ENCODE measurements at places on chromosomes 12 and 14.
A peak's percentile ranks its signal among the peaks of the same experiment; 100 is the strongest.

GRCh38 chr14:91315844-91316267, 71.4 kb upstream of the GPR68 start:
- DNase-seq, result no peak

DNA sequence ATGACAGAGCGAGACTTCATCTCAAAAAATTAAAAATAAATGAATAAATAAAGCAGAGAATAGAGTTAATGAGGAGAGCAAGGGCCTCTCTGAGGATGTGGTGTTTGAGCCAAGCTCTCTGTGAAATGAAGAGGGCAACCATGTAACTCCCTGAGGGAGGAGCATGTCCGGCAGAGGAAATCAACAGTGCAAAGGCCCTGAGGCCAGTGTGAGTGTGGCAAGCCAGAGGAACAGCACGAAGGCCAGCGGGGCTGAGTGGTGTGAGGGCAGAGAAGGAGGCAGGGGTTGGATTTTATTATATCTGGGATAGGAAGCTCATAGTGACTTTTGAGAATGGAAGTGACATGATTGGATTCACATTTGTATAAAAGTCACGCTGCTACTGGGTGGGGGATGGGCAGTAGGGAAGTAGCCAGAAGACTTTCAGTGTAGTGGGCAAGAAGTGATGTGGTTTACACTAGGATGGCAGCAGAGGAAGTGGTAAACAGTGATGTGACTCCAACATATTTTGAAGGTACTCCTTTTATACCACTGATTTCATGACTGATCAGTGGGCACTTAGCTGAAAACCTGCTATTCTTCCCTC, 10.3 kb upstream of the LRP1-AS start:
- no peak for DNase-seq

DNA sequence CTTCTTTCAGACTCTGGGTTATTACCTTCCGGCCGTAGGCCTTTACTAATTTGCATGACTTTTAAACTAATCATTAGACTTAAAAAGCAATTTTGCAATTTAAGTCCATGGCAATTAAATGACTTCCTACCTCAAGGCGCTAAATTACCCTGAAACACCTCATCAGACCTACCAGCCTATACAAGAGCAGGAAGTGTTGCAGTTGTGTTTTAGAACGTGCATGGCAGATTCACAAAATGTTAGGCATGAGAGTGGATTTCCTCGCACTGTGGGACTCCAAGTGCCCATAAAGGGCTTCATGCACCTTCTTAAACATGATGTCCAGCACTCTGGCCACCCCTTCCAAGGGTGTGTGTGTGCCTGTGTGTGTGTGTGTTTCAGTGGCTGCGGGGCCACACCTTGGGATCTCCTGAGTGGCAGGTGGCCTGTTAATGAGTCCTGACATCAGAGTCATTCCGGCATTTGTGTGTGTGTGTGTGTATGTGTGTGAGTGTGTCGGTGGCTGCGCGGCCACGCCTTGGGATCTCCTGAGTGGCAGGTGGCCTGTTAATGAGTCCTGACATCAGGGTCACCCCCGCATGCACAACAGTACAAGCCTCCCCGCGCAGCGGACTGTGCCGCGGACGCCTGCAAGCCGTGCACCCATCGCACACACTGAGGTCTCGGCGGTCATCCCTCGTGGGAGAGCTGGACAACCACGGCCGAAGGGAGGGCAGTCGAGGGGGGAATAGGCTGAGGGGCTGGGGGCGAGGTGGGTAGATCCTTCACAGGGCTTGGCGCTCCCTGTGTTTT, 900 bp downstream of the C2CD5 start:
- DNase-seq, result no peak

- DNase-seq, result peak; percentile 88
These were observed 457.7 kb upstream of the TMEM132C start for GRCh38 chr12:127809275-127809674.

DNA sequence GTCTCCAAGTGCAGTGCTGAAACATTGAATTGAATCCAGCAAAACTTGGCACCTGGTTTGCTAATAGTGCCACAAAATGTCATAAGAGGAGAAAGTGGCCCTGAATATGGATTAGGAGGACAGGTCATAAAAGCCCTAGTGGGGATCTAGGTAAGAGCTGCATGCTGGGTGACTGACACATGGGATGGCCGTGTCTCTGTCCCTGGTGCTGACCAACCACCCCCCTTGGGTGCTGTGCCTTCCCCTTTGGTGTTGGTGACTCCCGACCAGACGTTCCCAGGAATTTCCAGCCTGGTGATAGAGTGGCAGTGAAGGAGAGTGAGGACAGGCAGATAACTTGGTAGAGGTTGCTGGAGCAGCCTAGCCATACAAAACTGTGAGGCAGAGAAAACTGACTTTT, 142.8 kb downstream of the VRK1 start:
- DNase-seq, result no peak

GRCh38 chr14:65948302-65948701, 535.8 kb downstream of the FUT8 start:
- DNase-seq, result no peak

DNA sequence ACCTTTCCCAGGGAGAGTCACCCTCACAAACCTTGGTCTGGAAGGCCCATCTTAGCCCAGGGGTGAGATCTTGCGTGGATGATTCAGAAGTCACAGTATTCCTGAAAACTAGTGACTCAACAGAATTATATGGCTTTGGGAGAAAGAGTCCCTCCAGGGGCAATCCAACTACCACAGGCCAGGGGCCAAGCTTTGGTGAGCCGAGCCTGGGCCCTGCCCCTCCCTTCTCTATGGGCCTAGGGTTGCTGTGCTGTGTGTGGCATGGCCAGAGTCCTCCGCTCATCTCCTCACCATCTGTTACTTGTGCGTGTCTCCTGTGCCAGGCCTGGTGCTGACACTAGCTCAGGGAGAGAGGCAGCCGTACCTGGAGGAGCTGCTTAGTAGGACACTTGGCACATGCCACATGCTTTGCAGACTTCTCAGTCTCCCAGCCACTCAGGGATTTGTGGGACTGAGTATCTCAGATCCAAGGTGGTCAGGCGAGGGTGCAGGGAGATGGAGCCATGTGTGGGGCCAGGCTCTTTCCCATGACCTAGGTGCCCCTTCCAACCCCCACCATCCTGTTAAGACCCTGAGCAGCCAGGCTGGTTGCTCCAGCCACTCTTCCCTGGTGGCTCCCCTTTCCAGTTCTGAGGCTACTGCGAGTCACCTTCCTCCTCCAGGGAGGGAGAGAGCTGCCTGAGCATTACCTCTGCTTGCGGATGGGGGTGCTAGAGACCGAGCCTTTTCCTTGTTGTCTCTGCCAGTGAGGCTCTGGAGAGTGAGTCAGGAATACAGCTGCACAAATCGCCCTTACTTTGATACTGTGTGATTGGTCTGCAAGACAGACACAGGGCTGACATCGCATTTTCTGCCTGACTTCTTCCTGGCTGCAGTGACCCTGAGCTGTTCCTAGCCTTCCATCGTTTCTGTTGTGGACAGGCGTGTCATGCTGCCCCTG, 94.1 kb downstream of the SLC25A47 start:
- DNase-seq, result peak; percentile 93

- no peak for DNase-seq
These were observed 2.2 kb downstream of the LRFN5 start for GRCh38 chr14:41608681-41609390.

DNA sequence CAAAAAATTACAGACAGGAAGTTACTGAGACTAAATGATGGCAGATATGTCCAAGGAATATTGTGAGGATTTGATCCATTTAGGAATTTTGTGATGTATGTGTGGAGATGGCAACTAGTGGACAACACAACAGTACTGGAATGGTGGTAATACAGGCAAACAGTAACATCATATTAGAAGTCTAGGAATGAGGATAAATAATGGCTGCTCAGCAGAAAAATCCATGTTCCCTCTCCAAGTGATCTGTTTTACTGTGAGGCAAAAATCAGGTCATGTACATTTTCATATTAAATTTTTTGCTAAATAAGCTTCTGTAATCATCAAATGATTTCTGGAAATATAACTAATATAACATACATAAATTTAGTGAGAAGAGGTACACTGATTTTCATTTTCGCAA, 108.4 kb downstream of the MED13L start:
- no peak for DNase-seq

- DNase-seq, result no peak
These were observed 8.8 kb upstream of the SLC24A4 start for GRCh38 chr14:92314182-92314581.
